IMR-90 (cell line): ENCODE measurements at places on chromosomes 16 and 17. TPM values are rescaled to one million over a fixed set of nuclear protein-coding genes. Genes with fewer than 3 reads are reported as not detected.

DHX58 gene
- 1.1 and 1.4 TPM in 2 replicates for total RNA-seq

TMEM238L gene
- total RNA-seq = not detected in 2 replicates

SLFN13 gene
- total RNA-seq = 2.5 and 3.9 TPM in 2 replicates

- H3K4me3 ChIP-seq = no peak overlapping the region
- peaks cover 34% of the 10 kb centered on the region for H3K4me1 ChIP-seq
- peak overlapping the region; percentile 68 for H3K27ac ChIP-seq
- no peaks in the 10 kb centered on the region for H3K27me3 ChIP-seq
- DNase-seq = peak; percentile 57
These were observed 5.3 kb downstream of the ARHGAP17 start for GRCh38 chr16:25009822-25010221.

DNA sequence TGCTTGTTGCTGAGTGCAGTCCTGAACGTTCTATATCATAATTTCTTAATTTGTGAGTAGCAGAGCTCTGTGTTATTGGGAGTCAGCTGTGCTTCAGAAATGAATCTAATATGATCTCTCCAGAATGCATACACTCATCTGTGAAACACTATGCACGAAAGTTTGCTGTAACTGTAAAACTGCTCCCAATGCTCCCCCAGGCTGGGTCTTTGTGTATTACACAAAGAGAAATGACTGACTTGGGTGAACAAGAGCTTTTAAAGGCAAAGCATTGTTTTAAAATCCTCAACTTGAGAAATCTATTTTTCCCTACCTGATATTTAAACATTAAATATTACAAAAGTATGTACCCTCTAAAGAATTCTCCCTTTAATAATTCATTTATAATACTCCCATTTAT is 636.7 kb upstream of the KIF2B start:
- no peaks in the 10 kb centered on the region for H3K36me3 ChIP-seq
- no peaks in the 10 kb centered on the region for H3K27me3 ChIP-seq
- no peak overlapping the region for H3K27ac ChIP-seq
- H3K4me3 ChIP-seq = no peak overlapping the region
- no peaks in the 10 kb centered on the region for H3K4me1 ChIP-seq

DNA sequence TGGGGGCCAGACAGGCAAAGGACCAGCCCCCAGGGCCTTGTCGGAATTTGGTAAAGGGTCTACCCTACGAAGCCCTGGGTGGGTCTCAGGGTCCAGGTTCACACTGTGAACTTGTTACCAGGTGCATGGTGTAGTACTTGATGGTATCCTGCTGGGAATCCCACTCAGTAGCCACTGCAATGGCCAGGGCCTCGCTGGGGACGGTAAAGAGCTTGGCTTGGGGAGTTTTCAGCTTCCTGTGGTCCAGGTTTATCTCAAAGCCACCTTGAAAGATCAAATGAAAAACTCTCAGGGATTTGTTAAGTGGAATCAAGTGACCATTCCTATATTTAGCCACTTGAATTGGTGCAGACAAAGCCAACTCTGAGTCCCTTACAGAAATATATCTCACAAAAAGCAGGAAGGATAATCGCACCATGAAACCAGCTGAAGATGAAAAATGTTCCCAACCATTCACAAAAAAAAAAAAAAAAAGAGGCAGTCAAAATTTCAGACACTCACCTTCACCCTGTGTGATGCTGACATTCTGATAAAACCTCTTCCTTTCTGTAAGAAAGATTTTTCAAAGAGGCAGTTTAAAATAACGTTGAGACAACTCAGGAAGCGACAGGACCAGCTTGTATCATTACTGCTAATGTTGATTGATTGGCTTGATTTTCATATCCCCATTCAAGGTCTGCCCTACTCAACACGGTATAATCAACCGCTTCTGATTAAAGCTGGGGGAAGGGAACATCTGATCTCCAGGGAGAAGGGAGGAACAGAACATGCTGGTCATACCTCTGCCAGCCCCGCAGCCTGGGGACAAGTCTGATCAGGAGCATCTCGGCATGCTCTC is 10.6 kb downstream of the ATPAF2 start:
- no peaks in the 10 kb centered on the region for H3K27me3 ChIP-seq
- H3K36me3 ChIP-seq = peaks cover 2% of the 10 kb centered on the region; the same call in 1 of the 2 replicates
- no peak for DNase-seq
- peaks cover 9% of the 10 kb centered on the region; the same call in 1 of the 2 replicates for H3K4me1 ChIP-seq

DNA sequence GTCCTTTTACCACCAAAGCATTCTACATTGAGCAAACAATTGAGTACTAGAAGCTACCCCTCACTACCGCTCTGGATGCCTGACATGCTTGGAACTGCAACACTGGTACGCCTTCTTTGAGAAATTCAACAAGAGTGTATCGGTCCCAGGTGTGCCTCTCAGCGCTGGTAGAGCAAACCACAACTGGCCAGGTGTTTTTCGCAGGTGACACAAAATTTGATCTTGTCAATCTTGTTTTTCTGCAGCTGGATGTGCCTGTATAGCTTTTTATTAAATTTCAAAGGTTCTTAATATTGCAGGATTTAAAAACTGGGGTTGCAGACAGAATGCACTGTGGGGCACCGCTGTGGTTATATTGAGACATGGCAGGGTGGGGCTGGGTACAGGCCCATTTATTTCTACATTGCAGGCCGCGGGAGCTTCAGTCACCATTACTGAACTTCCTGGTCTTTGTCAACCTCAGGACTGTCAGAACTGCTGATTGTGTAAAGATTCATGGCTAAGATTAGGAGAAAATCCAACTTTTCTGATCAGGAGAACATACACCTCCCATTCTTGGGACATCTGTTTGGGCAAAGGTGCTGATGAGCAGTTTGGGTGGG is 4.5 kb upstream of the SNX20 start:
- H3K4me1 ChIP-seq = no peaks in the 10 kb centered on the region
- H3K36me3 ChIP-seq = no peaks in the 10 kb centered on the region
- H3K27me3 ChIP-seq = peaks cover 8% of the 10 kb centered on the region
- H3K4me3 ChIP-seq = no peak overlapping the region
- DNase-seq = no peak
- no peak overlapping the region for H3K27ac ChIP-seq

- no peak overlapping the region for H3K4me3 ChIP-seq
- H3K4me1 ChIP-seq = peaks cover 3% of the 10 kb centered on the region; the same call in 1 of the 2 replicates
- DNase-seq = no peak
These were observed 48.7 kb upstream of the FOXJ1 start for GRCh38 chr17:76189741-76190140.
